Activated effector memory CD4-positive, alpha-beta T cell treated with anti-CD3 and anti-CD28 coated beads, Interleukin-2, amount 50 U/mL, for 16 hours (primary cell): ENCODE measurements at places on chromosomes 4 and X.

DNA sequence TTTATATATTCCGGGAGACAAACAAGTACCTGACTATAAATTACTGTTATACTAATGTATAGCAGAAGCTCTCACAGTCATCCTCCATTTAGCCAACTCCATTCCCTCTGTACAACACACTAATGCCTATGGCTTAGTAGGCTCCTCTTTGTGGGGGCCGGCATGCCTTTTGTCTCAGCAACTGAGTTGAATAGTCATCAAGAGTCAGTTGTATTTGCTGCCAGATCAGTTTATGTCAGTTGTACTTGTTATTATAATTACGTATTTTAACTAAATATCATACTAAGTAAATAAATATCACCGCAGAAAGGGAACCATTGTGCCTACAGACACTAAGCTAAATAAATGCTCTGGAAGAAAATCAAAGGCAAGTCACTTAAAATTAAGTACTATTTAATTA lies 9.9 kb downstream of the PRMT9 start:
- no peak for DNase-seq

- DNase-seq = no peak
Measured at GRCh38 chrX:17679820-17680219, 57.5 kb upstream of the SCML1 start.

GRCh38 chr4:147052361-147052760 lies 106.7 kb upstream of the TTC29 start:
- DNase-seq = no peak

DNA sequence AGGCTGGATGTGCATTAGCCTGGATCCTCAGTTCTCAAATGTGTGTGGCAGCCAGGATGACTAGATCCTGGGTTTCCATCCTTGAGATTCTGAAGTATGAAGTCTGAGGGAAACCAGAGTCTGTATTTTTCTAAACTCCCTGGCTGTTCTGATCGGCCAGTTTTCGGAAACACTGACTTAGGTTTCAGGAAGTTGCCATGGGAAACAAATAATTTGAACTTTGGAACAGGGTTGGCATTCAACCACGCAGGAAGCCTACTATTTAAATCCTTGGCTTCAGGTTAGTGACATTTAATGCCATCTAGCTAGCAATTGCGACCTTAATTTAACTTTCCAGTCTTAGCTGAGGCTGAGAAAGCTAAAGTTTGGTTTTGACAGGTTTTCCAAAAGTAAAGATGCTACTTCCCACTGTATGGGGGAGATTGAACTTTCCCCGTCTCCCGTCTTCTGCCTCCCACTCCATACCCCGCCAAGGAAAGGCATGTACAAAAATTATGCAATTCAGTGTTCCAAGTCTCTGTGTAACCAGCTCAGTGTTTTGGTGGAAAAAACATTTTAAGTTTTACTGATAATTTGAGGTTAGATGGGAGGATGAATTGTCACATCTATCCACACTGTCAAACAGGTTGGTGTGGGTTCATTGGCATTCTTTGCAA lies 67.6 kb downstream of the PDGFRA start:
- DNase-seq = no peak

- DNase-seq = no peak
Measured at GRCh38 chr4:16026160-16026761, 57.6 kb downstream of the PROM1 start.

GRCh38 chr4:185165605-185166063 lies 22.6 kb downstream of the SLC25A4 start:
- no peak for DNase-seq

DNA sequence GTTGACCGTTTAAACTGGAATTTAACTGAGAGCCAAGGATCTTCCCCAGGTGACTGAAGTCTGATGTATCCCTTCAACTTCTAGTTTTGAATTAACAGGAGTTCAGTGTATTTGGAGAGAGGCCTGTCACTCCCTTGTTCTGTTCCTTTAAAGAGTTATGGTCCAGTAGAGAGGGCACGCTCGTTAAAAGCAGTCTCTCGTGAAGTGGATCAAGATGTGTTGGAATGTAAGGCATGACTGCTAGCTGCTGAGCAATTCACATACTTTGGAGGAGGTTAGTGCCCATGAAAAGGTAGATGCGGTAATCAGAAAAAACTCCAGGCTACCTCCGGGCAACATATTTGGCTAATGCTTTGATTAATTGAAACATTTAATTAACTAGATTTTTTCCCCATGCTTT lies 65.7 kb downstream of the SHROOM2 start:
- DNase-seq = no peak

GRCh38 chr4:13892739-13893105 lies 265.2 kb upstream of the BOD1L1 start:
- no peak for DNase-seq

GRCh38 chrX:47796433-47796906 lies 40.2 kb upstream of the ZNF81 start:
- no peak for DNase-seq

DNA sequence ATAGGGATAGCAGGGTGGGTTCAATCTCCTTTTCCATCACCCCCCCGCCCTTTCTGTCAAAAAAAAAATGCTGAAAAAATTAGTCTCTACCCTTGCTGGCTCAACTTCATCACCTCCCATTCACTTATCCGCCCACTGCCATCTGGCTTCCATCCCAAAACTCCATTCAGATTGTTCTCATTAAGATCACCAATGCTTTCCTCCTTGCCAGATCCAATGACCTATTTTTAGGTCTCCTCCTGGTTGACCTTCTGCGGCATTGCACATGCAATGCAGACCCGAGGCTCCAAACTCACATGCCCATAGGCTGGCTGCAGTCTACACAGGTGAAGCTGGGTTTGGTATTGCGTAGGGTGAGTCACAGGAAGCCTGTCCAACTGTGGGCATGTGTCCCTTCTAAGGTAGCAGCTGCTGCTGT lies 21.1 kb upstream of the STIM2 start:
- no peak for DNase-seq

DNA sequence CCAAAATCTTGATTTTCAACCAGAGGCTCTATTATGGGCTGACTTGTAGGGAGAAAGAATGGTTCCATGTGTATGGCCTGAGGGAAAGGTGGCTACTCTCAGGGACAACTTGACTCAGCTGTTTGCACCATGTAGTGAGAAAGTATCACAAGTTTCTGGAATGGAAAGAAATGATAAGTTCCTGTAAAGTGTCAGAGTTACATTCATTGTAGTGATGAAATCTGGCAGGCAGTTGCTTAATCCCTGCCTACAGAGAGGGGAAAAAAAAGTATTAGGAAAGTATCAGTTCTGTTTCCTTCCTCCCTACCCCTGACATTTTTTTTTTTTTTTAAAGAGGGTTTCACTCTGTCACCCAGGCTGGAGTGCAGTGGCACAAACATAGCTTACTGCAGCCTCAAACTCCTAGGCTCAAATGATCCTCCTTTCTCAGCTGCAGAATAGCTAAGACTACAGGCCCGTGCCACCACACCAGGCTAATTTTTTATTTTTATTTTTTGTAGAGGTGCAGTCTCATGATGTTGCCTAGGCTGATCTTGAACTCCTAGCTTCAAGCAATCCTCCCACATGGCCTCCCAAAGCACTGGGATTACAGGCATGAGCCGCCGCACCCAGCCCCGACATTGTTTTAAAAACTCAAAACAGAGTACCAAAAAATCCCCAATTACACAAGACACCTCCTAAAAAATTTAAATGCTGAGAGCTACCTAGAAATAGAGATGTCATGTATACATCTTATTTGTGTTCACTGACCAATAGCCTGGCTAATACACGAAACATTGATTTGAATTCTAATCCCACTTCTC lies 4.8 kb upstream of the FBXL5 start:
- DNase-seq = no peak

DNA sequence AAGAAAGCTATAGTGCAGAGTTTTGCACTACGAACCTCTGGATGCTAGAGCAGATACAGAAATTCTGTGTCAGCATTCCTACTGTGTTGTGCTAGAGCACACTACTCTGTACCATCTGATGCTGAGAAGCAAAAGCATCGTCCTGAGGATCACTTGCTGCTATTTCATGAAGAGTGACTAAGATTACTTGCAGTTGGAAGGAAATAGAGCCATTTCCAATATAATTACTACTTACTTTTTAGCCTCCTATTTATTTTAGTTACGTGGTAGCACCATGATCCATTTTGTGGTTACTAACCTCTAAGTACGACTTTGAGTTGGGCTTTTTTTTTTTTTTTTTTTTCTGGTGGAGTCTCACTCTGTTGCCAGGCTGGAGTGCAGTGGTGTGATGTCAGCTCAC lies 226.7 kb downstream of the PALLD start:
- DNase-seq = no peak

DNA sequence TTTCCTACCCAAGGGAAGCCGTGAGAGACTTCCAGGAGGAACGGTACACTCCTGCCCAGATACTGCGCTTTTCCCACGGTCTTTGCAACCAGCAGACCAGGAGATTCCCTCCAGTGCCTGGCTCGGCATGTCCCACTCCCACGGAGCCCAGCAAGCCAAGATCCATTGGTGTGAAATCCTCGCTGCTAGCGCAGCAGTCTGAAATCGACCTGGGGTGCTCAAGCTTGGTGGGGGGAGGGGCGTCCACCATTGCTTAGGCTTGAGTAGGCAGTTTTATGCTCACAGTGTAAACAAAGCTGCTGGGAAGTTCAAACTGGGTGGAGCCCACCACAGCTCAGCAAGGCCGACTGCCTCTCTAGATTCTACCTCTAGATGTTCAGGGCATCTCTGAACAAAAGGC lies 284.8 kb upstream of the FGF13 start:
- DNase-seq = no peak

GRCh38 chr4:69823048-69823447 lies 36.9 kb downstream of the SULT1E1 start:
- DNase-seq = no peak

GRCh38 chrX:49282647-49283011 lies 13.0 kb downstream of the PPP1R3F start:
- DNase-seq = no peak

DNA sequence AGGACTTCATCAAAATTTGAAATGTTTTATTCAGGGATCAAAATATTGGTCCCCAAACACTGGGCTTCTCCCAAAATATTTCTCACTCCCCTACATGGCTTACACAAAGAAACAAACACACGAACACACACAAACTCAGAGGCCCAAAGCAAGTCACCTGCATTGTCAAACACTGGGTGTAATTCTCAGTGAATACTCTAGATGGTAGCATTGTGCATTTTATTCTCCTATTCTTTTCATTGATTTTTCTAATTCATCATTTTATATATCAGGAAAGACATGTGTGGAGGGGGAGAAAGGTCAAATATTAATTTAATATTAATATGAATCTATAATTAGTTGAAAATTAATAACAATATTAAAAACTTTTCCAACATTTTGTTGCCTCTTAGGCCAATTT lies 72.3 kb upstream of the TNMD start:
- DNase-seq = no peak

DNA sequence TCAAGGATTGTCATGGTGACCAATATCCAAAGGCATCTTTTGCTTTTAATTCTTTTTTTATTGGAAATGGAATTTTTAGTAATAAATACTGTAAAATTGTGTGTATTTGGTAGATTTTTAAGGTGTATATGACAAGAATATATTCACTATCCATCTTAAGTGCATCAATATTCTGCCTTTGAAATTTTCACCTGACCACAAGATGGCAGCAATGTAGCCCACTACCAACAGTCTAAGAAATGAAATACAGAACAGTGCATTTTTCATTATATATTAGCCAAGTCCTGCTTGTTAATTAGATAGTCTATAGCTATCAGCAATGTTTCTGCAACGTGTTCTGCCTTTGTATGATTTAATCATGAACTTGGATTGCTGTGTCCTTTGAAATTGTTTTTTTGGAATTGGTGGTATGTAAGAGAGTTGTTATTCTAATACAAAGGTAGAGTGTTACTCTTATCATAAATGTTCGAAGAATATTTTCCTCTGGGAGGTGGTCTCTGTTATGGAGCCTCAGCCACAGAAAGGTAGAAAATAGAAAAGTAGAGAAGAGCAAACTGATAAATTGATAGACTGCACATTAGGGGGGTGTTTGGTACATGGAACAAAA lies 38.2 kb downstream of the HPGDS start:
- no peak for DNase-seq

GRCh38 chr4:100254237-100254636 lies 64.0 kb upstream of the DDIT4L start:
- no peak for DNase-seq

- no peak for DNase-seq
Measured at GRCh38 chr4:7857238-7857701, 82.4 kb downstream of the AFAP1 start.

DNA sequence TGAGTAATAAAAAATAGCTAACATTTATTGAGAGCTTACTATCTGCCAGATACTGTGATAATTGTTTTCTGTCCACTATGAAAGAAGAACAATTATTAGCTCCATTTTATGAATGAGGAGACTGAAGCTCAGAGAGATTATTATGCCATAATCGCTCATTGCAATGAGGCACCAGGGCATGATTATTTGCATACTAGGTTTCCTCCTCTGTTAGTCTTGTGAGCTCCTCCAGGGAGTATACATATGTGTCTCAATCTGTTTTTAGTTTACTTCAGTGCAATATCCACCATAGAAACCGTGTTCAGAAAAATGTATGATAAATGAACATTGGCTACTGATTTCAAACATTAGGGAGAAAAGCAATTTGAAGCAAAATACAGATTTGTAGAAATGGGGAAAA lies 139.4 kb upstream of the OTUD4 start:
- DNase-seq = no peak

DNA sequence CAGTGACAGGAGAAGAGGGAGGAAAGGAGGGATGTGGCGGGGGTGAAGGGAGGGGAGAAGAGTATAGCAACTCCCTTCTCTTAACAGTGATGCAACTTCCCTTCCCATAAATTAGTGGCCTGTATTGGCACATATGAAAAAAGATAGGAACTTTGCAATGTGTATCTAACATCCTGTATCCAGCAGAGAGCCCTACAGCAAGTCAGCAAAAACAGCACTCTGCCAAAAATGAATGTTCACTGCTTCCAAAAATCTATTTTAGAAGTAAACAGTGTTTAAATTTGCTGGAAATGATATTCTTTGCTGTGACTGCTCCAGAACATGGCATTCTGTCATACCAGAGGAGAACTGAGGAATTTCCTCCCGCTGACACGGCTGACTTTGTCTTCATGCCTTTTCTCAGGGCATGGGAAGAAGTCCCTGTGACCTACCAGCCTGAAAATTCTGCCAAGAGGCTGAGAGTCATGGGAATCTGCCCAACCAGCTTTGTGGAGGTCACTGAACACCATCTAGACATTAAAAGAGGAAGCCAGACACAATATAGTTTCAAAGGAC lies 343.4 kb upstream of the RASGEF1B start:
- DNase-seq = no peak

DNA sequence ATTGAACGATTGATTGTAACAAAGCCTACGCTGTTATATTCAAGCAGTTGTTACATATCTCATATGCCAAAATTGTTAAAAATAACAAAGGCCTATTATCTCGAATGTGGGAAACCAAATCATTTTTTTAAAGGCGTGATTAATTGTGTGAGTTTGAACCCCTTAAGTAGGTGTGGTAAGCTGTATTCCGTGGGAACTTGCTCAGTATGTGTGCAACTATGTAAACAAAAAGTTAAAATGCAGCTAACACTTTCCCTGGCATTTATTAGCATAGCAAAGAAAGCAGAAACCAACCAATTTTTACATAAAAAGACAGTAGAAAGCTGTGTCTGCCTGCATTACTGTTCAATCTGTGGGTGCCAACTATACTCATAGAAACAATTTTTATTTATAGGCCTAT lies 166.0 kb upstream of the HAND2 start:
- DNase-seq = no peak
